Fibroblast of skin of right quadriceps (primary cell): ENCODE measurements at places on chromosomes 13 and 19.
A peak's percentile ranks its signal among the peaks of the same experiment; 100 is the strongest.

DNA sequence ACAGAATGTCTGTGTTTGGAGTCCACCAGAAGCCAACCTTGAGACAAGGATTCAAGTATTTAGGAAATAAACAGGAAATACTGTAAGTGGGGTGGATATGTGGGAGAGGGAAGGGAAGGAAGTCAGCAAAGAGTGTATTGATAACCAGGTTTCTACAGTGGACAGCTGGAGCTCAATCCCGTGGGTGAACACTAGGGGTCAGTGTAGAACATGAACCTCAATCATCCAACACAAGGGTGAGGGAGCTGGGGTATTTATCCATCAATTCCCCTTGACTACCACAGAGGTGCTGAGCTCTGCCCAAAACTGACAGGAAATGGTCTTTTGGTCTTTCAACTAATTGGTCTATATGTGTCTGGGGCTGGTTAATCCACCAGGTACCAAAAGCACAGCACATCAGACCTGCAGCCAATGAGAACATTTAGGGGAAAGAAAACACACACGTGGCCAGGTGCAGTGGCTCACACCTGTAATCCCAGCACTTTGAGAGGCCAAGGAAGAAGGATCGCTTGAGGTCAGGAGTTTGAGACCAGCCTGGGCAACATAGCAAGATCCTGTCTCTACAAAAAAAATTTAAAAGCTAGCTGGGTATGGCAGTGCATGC lies 5.6 kb upstream of the SYDE1 start:
- DNase-seq, result no peak

DNA sequence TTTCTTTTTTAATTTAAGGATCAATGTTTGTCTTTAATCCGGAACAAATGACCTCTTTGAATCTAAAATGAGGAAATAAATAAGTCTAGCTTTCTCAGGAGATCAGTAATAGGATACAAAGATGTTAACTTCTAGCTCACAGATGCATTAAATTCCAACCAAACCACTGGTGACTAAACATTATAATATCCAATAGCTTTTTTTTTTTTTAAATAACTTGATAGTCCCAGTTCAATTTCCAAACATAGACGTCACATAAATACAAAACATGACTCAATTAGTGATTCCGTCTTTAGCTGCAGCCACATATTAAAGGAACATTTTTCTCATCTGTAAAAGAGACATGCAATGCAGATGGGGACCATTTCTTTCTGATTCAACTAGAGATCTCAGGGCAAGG lies 390.5 kb upstream of the PCDH9 start:
- DNase-seq, result peak; percentile 75

- no peak for DNase-seq
Observed at GRCh38 chr19:3068071-3068470, 5.8 kb upstream of the TLE5 start.

DNA sequence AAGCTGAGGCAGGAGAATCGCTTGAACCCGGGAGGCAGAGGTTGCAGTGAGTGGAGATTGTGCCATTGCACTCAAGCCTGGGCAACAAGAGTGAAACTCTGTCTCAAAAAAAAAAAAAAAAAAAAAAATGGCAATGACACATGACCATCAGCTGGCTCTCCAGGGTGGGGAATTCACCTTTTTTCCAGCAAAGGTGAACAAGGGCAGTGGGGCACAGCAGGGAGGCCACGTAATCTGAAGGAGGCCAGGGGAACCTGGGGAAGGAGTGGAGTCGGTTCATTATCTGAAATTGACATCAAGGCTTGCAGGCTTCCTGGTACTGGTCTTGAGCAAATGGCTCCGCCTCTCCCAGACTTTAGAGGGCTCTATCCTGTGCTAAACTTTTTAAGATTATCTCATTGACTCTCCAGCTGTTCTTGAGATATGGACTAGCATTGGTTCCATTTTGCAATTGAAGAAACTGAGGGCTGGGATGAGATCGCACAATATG lies 28.1 kb downstream of the KEAP1 start:
- no peak for DNase-seq

DNA sequence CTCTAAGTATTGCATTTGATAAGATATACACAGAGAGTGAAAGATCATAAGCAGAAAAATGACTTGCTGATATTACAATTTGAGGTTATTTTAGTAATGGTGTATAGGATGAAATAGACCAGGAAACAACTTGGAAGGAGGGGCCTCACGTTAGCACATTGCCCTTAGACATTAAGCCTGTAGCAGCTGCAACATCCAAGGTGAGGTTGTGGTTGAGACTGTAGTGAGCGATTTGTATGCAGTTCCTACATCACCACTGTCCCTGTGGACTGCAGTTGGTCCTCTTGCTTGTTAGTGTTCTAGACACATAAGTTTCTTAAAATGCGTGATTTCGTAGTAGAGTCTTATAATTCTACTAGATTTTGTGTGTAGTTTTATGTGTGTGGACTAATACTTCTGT lies 311.3 kb downstream of the ATP8A2 start:
- DNase-seq, result no peak

GRCh38 chr13:66273011-66273410 lies 957.1 kb downstream of the PCDH9 start:
- no peak for DNase-seq

- DNase-seq, result no peak
Observed at GRCh38 chr19:13613447-13613846, 107.2 kb upstream of the CACNA1A start.

GRCh38 chr13:70237131-70237530 lies 128.9 kb upstream of the KLHL1 start:
- no peak for DNase-seq

- DNase-seq, result no peak
Observed at GRCh38 chr19:28519952-28520861, 692.7 kb downstream of the UQCRFS1 start.

DNA sequence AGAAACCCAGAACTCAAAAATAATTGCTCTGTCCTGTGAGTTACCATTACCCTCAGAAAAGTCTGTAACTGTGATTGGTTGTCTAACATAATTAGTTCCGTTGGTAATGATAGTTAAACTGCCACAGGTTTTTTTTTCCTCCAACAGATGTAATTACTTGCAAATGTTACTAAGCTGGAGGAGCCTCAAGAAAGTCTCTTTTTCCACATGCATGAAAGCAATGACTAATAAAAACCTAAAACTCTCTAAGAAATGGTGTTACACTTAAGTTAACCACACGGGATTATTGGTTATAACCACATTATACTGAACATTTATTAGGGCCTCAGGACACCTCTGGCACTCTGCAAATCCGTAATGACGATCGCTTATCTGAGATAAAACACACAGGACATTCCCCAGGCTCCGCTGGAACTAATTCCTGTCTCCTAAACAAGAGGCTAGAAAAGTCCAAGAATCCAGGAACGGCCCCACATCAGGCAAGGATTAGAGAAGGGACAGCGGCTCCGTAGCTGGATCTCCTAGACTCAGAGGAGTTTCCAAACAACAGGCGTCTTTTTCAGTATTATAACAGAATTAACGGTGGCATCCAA lies 753 bp downstream of the ZNF235 start:
- DNase-seq, result peak; percentile 40

GRCh38 chr13:111006506-111007031 lies 91.7 kb upstream of the ANKRD10 start:
- DNase-seq, result peak; percentile 66

DNA sequence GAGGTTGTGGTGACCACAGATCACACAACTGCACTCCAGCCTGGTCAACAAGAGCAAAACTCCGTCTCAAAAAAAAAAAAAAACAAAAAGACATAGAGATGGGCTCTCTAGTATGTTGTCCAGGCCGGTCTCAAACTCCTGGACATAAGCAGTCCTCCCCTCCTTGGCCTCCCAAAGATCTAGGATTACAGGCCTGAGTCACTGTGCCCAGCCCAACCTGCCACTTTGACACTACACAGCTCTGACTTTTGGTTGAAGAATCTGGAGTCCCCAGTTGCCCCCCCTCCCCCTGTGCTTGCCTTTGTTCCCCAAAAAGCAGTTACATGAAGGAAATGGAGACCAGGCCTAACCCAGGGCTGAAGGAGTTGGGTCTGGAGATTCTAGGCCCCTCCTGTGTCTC lies 12.9 kb downstream of the CARM1 start:
- DNase-seq, result peak; percentile 74

GRCh38 chr19:58009301-58009665 lies 6.7 kb upstream of the ZNF606 start:
- no peak for DNase-seq

GRCh38 chr13:113065406-113066141 lies 40.0 kb upstream of the F7 start:
- DNase-seq, result no peak

DNA sequence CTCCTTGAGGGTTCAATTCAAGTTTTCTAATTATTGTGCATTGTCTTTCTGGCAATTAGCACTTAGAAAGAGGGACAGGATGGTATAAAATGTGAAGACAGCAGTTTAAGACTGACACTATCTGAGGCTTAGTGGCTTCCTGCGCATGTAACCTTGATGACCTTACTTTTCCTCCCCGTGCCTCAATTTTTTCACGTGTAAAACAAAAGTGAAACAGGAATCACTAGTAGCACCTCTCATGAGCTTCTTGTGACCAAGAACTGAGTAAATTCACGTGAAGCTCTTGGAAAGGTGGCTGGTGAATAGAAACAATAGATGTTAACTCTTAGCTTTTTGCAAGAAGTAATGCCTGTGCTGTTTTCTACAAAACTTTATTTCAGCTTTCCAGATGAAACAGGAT lies 233.9 kb downstream of the LMO7 start:
- DNase-seq, result no peak

- no peak for DNase-seq
Observed at GRCh38 chr13:20446900-20447299, 78.8 kb downstream of the CRYL1 start.

DNA sequence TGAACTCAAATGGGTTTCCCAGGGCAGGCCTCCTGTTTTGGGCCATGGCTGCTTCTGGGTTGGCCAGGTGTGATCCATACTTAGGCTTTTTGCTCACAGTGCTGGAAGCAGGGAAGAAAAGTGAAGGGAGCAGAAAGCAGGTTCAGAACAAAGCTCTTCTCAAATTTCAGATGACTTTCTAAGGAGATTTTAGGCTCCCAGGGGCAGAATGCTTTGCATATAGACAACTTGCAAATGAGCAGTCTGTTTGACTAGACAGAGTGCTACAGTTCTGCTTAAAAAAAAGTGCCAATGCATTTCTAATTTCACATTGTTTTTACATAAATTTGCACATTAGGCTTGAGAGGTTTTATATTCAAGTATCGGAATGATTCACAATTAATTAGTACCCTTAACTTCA lies 2.6 kb upstream of the SLC10A2 start:
- DNase-seq, result no peak

GRCh38 chr13:28100150-28101121 lies at the start of gene FLT3:
Gene FLT3 (minus strand): TSS chr13:28100576. CDS start chr13:28100510, 66 bp downstream.
- DNase-seq, result peak; percentile 33

DNA sequence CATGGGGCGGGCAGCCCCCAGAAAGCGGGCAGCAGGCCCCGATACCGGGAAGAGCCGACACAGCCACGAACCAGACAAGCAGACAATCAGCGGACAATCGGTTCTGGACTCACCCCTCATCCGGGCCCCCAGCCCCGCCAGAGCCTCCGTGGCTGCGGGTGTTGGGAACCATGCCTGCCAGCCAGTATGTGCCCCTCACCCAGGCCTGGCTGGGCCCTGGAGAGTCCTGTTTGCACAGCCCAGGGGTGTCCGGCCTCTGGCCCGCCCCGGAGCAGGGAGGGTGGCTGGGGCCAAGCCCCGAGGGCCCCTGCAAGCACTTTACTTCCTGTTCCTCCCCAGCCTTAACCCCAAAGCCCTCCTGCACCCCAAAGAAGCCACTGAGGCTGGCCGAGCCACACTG lies 7.8 kb downstream of the PODNL1 start:
- DNase-seq, result no peak

- DNase-seq, result no peak
Observed at GRCh38 chr19:10112895-10113591, 1.6 kb downstream of the P2RY11 start.

GRCh38 chr13:51645761-51646670 lies 61.8 kb downstream of the WDFY2 start:
- no peak for DNase-seq

DNA sequence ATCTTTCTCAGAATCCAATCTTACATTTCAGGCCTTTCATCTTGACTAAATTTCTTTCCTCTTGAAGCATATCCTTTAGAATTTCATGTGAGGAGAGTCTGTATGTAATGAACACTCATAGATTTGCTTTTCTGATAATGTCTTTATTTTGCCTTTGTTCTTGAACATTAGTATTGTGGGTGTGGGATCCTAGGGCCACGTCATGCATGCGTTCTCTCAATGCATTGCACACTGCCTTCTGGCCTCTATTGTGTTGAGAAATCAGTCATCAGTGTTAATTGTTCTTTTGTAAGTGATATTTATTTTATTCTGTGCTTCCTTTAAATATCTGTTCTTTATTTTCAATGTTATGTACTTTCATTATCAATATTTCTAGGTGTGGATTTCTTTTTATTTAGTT lies 364.9 kb downstream of the OXGR1 start:
- no peak for DNase-seq

GRCh38 chr13:40776681-40777165 lies 5.7 kb upstream of the MRPS31 start:
- peak; percentile 47 for DNase-seq

DNA sequence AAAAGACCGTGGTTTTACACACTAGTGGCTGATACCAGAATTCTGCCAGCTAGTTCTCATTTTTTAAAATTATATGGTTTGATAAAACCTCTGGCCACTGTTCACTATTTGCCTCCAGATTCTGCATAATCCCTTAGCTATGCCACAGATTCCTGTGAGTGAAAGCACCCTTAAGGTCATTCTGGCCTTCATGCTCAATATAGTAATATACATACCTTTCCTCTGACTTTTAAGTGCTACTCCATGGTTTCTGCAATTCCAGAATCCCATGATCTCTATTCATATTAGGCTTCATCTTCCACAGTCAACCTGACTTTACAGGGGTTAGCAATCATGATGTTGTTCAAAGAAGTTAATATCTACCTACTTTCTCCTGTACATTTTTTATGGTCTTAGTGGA lies 274.1 kb upstream of the EDNRB start:
- DNase-seq, result peak; percentile 48

DNA sequence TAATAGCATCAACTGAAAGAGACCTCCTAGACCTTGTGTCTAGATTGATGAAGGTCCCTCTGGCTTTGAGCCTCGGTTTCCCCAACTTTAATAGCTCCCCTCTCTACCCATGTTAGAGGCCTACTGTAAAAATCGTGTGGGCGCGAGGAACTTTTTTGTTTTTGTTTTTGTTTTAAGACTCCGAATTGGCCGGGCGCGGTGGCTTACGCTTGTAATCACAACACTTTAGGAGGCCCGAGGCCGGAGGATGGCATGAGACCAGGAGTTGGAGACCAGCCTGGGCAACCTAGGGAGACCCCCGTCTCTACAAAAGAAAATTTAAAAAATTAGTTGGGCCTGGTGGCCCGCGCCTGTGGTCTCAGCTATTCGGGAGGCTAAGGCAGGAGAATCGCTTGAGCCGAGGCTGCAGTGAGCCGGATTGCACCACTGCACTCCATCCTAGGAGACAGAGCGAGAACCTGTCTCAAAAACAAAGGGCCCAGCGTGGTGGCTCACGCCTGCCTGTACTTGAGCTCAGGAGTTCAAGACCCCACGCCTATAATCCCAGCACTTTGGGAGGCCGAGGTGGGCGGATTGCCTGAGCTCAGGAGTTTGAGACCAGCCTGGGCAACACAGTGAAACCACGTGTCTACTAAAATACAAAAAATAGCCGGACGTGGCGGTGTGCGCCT lies 858 bp upstream of the PPP6R1 start:
- no peak for DNase-seq
